ENCODE measurements at places on chromosomes 3 and 15.

- no peak for DNase-seq
These were observed 41.9 kb upstream of the SEMA4B start for GRCh38 chr15:90159213-90159612.

- no peak for DNase-seq
These were observed 88.9 kb downstream of the TLE3 start for GRCh38 chr15:70008697-70009290.

GRCh38 chr3:186921578-186921977 is 8.7 kb upstream of the ST6GAL1 start:
- DNase-seq, result no peak

- no peak for DNase-seq
These were observed 93.1 kb upstream of the KBTBD8 start for GRCh38 chr3:66904831-66905493.

DNA sequence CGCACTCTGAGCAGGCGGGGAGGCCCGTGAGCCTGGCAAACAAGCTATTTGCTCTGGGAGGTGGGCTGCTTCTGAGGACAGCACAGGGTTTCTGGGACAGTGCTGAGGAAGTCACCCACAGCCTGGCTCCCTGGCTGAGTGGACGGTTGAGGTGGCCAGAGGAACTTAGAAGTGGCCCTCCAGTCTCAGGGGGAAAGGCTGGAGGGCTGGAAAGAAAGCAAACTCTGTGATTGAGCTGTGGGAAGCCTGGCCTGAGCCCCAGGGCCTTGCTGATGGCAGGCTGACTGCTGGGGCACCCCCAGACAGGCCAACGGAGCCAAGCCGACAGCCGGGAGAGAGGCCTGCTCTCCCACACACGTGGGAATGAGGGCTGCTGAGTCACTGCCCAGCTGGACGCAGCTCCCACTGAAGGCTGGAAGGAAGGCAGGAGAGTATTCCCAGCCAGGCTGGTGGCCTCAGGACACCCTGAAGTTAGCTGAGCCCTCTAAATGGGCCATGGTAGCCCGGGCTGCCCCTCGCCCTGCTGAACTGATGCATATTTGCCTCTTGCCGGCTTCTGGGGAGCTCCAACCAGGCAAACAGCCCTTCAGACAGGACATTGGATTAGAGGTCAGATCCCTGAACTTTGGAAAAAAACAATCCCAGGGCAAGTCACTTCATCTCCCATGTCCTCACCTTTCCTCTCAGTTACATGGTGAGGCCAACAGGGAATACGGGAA is 98.0 kb upstream of the TLE3 start:
- no peak for DNase-seq

- no peak for DNase-seq
These were observed 80.6 kb downstream of the NCEH1 start for GRCh38 chr3:172630316-172630715.

- no peak for DNase-seq
These were observed 33.0 kb upstream of the DENND4A start for GRCh38 chr15:65824941-65825544.

- DNase-seq, result no peak
These were observed 85.7 kb downstream of the CRYGS start for GRCh38 chr3:186458306-186459107.

GRCh38 chr15:69061414-69061842 is 46.9 kb downstream of the NOX5 start:
- DNase-seq, result no peak

GRCh38 chr3:108509871-108510270 is 525 bp downstream of the MYH15 start:
- no peak for DNase-seq

- no peak for DNase-seq
These were observed 22.4 kb downstream of the CXCR6 start for GRCh38 chr3:45965653-45966052.

- peak; percentile 4 for DNase-seq
These were observed 47.0 kb downstream of the MTHFS start for GRCh38 chr15:79849789-79850188.

DNA sequence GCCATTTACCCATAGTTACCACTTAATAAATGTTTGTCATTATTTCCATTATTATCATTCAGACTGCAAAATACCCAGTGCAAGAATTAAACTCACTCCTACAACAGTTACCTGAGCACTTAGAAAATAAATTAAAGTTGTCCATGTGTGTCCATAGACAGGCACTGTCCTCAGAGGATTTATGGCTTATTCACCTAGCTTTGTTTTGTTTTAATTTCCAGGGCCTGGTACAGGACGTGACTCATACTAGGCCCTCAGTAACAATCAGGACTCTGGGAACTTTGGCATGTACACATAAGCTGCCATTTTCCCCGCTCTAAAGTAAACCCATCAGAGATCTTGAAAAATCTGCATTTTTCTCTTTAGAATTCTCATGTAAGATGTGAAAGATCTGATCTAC is 458.5 kb upstream of the ARRDC4 start:
- DNase-seq, result no peak

DNA sequence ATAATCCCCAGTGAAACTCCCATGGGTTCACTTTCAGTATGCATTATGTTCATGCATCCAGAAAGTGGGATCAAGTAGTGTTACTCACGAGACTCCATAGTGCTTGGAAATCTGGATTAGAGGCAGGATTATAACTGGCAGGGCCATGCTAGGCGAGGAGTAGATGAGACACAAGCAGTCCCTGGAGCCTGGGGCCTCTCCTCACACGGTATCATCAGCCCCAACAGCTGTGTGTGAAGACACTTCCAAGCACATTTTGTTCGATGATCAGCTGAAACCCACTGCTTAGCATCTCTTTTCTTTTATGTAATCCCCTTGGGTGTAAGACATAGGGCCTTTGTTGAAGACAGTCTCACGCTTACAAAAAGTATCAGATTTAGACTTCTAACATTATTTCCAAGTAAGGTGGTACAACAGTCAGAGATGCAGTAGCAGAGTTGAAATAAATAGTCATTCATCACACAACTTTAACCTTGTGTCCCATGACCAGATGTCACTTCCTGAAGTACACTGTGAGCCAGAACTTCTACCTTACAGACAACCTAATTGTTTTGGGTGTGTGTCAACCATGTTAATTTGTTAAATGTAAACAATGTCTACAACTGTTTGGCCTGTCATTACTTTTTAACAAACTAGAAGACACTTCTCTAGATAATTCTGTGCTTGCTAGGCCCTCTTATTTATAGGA is 116.9 kb downstream of the GADL1 start:
- no peak for DNase-seq

- no peak for DNase-seq
These were observed 2.5 kb upstream of the FANCD2 start for GRCh38 chr3:10023587-10024310.

- no peak for DNase-seq
These were observed 2.2 kb upstream of the KY start for GRCh38 chr3:134652886-134653630.

DNA sequence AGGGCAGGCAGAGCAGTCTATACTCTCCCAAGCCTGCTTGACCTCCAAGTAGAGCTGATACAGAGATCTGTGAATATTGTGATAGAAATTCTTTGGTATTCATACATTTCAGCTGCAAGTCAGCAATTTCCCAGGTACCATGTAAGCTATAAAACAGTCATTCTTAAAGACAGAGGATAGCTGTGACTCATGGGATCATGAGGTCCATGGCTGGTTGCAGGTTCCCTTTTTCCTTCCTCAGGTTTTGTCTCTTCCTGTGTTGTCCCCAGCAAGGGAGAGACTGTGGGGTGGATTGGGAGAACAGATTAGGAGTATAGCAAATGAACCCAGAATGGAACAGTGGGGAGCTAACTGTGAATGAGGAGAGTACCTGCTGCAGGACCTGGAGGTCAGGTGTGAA is 5.4 kb upstream of the P4HTM start:
- DNase-seq, result no peak

DNA sequence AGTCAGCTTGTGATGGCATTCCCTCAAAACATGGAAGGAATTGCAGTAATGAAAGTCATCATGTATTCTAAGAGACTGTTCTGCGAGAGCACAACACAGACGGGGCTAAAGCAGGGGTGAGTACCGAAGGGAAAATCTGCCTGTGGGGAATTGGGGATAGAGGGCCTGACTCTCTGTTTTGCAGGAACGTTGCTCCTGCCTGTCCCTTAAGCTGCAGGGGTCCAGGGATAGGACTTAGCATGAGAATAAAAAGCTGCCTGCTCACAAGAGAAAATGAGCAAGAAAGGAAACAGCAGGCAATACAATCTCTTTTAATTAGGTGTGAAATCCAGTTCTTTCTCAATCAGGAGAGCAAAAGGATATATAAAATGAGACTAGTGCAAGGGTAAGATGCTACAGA is 62.2 kb downstream of the TIGIT start:
- DNase-seq, result no peak

- DNase-seq, result no peak
These were observed 881.8 kb upstream of the NR2F2 start for GRCh38 chr15:95448531-95449229.

DNA sequence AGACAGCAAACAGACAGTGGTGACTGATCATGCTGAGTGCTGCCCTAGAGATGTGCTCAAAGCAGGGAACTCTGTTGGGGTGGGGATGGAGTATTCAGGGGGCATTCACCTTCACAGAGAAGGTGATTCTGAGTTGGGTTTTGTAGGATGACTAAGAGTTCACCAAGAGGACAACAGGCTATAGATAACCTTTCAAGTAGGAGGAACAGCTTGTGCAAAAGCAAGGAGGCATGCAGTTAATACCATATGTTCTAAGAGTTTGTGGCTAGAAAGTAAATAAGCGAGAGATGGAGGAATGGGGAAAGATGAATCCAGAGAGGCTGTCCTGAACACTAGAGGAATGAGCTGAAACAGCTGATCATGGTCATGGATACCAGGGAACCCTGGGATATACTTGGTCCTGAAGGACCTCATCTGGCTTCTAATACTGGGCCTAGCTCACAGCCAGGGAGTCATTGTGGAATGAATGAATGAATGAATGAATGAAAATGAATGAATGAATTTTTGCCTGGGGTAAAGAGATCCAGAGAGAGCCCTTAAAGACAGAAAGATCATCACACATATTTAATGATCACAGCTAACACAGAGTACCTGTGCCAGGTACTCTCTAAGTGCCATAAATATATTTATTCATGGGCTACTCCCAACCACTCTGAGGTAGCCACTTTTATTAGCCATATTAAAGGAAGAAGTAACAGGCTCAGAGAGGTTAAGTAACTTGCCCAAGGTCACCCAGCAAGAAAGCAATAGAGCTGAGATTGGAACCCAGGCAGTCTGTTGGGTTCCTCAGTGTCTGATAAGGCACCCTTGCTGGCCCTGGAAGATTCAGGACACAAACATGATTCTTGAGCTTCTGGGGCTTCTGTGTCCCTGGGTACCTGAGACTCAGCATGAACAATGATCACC is 22.0 kb downstream of the SMAD6 start:
- no peak for DNase-seq

GRCh38 chr3:127170814-127171213 is 22.1 kb upstream of the PRR23E start:
- DNase-seq, result no peak

DNA sequence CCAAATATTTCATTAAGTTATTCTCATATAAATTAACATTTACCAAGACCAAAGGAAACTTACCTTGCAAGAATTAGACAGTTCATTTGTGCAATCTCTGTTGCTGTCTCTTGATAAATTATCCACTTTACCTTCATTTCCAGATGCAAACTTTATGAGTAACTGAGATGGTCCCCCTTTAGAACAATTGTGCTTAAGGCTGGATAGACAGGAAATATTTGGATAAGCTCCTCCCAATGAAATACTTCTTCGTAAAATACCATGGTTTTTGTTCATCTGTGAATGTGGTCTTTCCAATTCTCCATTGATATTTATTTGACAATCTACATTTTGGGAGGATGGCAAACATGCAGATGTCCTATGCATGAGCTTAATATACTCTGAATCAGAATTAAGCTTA is 78.2 kb downstream of the NEDD4 start:
- DNase-seq, result no peak

DNA sequence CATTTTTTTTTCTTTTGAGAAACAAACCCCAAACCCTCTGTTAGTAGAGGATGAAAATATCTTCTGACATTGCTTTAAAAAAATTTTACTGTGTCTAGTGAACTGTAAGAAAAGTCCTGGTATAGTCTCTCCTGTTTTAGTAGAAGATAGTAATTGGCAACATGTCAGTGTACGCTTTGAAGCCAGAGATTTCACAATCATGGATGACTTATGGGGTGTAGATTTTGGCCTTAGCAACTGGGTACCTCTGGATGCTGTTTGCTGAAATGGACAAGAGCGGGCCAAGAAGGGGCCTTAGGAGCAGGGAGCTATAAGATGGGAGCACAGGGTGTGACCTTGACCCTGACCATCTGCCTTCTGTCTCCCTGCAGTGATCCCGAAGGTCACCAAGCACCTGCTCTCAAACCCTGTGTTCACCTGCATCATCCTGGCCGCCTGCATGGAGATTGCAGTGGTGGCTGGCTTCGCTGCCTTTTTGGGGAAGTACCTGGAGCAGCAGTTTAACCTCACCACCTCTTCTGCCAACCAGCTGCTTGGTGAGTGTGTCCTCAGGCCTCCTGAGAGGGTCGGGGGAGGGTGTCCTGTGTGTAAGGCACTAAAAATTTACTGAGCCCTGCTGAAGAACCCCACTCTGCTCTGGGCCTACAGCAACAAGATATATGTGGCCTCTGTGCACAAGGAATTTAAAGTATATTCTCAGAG is 266.7 kb downstream of the SLCO3A1 start:
- DNase-seq, result no peak

GRCh38 chr15:43826029-43826507 is 734 bp upstream of the WDR76 start:
- no peak for DNase-seq

- DNase-seq, result no peak
These were observed 98.0 kb downstream of the CHL1 start for GRCh38 chr3:294581-294980.

- no peak for DNase-seq
These were observed 13.1 kb upstream of the SKOR1 start for GRCh38 chr15:67812241-67812644.

DNA sequence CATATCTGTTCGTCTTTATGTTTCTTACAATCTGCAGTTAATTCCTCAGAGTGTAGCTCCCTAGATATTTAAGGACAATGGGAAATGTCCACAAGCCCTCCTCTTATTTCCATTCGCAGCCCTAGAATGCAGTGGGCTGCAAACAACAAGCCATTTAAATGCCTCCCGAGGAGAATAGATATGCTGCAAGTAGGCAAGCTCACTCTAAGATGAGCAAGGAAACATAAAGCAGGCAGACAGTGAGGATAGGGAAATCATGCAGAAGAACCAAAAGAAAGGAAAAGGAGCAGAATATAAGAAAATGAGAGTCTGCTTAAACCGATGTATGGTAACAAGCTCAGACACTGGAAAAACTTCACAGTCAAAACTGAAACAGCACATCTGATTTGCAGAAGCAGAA is 561.9 kb downstream of the GBE1 start:
- DNase-seq, result no peak

GRCh38 chr3:179558742-179559364 is 3.9 kb upstream of the ACTL6A start:
- DNase-seq, result peak; percentile 18

DNA sequence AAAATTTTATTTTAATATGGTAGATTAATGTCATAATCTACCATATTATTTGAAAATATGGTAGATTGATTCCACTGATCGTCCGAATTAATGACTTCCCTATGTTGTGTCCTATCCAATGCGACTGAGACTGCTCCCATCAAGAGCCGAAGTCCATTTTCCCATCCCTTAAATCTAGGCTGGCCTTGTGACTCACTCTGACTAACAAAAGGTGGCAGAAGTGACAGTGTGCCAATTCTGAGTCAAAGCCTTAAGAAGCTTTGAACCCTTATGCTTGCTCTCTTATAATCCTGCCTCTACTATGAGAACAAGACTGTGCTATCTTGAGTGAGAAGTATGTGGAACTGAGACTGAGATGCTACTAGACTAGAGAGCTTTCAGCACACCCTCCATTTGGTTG is 387.2 kb downstream of the ROBO1 start:
- no peak for DNase-seq

GRCh38 chr3:40876496-40876895 is 322.8 kb upstream of the CTNNB1 start:
- no peak for DNase-seq

All from stimulated activated CD4-positive, alpha-beta T cell treated with anti-CD3 and anti-CD28 coated beads, Interleukin-12 subunit alpha, Interleukin-12 subunit beta, amount 100 ng/mL, for 4 hours (primary cell).